ENCODE measurements at places on chromosomes 11 and 22.

DNA sequence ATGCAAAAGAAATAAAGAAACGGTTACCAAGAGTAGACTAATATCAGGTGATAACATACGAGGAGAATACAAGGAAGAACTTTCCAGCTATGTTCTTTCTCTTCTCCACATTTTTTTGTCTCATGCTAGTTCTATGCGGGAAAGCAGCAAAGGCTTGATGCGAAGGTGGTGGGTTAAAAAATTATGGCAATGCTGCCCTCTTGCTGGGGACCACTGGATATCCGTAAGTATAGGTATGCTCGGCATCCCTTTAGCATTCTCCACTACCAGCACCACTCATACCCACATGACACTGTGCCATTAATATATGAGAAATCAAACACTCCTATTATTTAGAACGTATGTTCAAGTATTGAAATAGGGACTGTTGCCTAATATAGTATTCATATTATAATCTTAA is 776.4 kb downstream of the LRRC4C start:
- DNase-seq, result no peak

GRCh38 chr11:103800406-103801114 is 235.9 kb upstream of the DDI1 start:
- no peak for DNase-seq

GRCh38 chr11:60711276-60711675 is 11.9 kb downstream of the MS4A8 start:
- no peak for DNase-seq

DNA sequence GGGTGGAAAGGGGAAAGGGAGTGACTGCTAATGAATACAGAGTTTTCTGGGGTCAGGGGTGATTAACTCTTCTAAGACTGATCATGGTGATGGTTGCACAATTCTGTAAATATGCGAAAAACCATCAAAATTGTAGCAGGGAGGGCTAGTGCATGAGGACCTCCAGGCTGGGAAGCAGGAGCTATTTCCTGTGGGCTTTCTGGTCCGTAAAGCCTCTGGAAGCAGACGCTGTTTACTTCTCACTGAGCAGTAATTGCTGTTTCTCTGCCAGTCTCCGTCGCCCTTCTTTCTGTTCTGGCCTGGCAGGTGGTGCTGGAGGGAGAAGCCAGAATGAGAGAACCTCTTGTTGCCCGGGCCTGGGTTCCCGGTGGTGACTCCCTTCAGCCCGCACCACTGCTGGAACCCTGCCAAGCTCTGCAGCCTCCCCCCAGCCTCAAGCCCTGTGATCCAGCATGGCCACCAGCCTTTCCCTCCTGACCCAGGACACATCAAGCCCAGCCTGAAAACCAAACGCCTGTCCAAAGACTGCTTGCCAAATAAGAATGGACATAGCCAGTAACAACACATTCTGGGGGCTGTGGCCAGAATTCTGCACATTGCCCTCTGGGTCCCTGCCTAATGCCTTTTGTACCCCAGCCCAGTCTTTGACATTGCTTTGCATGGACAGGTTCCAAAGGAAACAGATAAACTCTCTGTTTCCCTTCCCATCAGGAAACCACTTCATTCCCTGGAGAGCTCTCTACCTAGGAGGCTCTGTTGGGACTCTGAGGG is 201.0 kb upstream of the NAV2 start:
- no peak for DNase-seq
